ENCODE measurements at places on chromosomes 1 and 21. TPM values are rescaled to one million over a fixed set of nuclear protein-coding genes. Genes with fewer than 3 reads are reported as not detected.

The CELF3 gene
- total RNA-seq, result not detected

The SLC16A4 gene
- 1.3 TPM for total RNA-seq

The ADCY10 gene
- 0.07 TPM for total RNA-seq

The LCE2C gene
- total RNA-seq, result 815 TPM

The ETNK2 gene
- 53.8 TPM for total RNA-seq

The PTPN7 gene
- 2.1 TPM for total RNA-seq

The EXO1 gene
- 1.2 TPM for total RNA-seq

The MYOC gene
- 4.4 TPM for total RNA-seq

The KCNA3 gene
- total RNA-seq, result 0.54 TPM

The OR2M3 gene
- total RNA-seq, result not detected

The LDLRAD1 gene
- total RNA-seq, result not detected

The TFB2M gene
- total RNA-seq, result 6.8 TPM

The MRPS6 gene
- 34.6 TPM for total RNA-seq

The SYT14 gene
- total RNA-seq, result 2.8 TPM

The NGF gene
- 1.4 TPM for total RNA-seq

The NPHS2 gene
- total RNA-seq, result not detected

The FCRL4 gene
- not detected for total RNA-seq

The CCDC30 gene
- 0.79 TPM for total RNA-seq

The UBIAD1 gene
- total RNA-seq, result 16.0 TPM

The S100A1 gene
- 25.2 TPM for total RNA-seq

The ARHGAP30 gene
- total RNA-seq, result 8.5 TPM

The LCE2D gene
- total RNA-seq, result 293 TPM

The HTR6 gene
- 0.16 TPM for total RNA-seq

The GNAT2 gene
- total RNA-seq, result not detected

The AKR7A3 gene
- 1.1 TPM for total RNA-seq

The TRIM67 gene
- not detected for total RNA-seq

The SHISAL2A gene
- total RNA-seq, result not detected

The PM20D1 gene
- total RNA-seq, result 6.5 TPM

The ZSWIM5 gene
- total RNA-seq, result 2.2 TPM

The CAMSAP2 gene
- total RNA-seq, result 34.6 TPM

The LRRC7 gene
- total RNA-seq, result 0.11 TPM

The OSCP1 gene
- total RNA-seq, result 4.0 TPM

The A3GALT2 gene
- total RNA-seq, result not detected

The TMEM269 gene
- total RNA-seq, result 0.22 TPM

The OR2T11 gene
- total RNA-seq, result not detected

The CCDC24 gene
- 2.2 TPM for total RNA-seq

The HCRTR1 gene
- not detected for total RNA-seq

The DCST2 gene
- 5.0 TPM for total RNA-seq

The ZBED6 gene
- total RNA-seq, result 18.7 TPM

The SSR2 gene
- 156 TPM for total RNA-seq

The DNAJC6 gene
- 0.99 TPM for total RNA-seq

The CLCC1 gene
- 16.0 TPM for total RNA-seq

The CR2 gene
- not detected for total RNA-seq

The SPRR2E gene
- total RNA-seq, result 650 TPM

The PLA2G2C gene
- not detected for total RNA-seq

The CSMD2 gene
- total RNA-seq, result 0.11 TPM

The DNAJC8 gene
- total RNA-seq, result 35.4 TPM

The NR0B2 gene
- not detected for total RNA-seq

The DCDC2B gene
- not detected for total RNA-seq

The SELENOF gene
- total RNA-seq, result 92.4 TPM

The NBPF20 gene
- total RNA-seq, result 1.3 TPM

The TMCC2 gene
- 3.2 TPM for total RNA-seq

The OR2L8 gene
- not detected for total RNA-seq

The MFAP2 gene
- 5.1 TPM for total RNA-seq

The AMPD2 gene
- total RNA-seq, result 30.9 TPM

The CFAP107 gene
- not detected for total RNA-seq
